ENCODE measurements at places on chromosomes 11 and 22.

- no peak for DNase-seq
Measured at GRCh38 chr11:11320825-11321224, 32.2 kb downstream of the CSNK2A3 start.

DNA sequence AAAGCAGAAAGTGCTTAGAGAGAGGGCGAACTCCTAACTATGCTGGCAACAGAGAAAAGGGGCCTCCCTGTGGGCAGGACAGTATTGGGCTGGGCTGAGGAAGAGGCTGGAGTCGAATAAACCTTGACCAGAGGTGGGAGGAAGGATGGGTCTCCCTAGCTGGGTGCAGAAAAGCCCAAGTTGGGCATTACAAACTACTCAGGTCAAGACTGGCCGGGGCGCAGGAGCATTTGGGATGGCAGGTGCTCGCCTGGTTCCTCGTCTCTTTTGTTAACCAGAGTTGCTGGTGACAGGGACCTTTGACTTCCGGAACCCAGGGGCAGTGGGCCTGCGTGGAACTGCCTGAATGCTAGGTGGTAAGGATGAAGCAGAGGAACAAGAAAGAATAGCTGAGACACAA is 80.3 kb upstream of the SHISAL1 start:
- no peak for DNase-seq

DNA sequence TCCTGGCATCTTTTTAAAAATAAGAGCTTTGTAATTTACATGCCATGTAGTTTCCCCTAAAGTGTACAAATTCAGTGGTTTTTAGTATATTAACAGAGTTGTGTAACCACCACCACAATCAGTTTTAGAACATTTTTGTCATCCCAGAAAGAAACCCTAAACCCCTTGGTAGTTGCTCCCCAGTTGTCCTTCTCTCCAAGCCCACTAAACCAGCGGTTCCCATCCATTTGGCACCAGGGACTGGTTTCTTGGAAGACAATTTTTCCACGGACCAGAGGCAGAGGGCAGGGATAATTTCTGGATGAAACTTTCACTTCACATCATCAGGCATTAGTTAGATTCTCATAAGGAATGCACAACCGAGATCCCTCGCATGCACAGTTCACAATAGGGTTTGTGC is 22.6 kb downstream of the CABIN1 start:
- DNase-seq, result no peak

DNA sequence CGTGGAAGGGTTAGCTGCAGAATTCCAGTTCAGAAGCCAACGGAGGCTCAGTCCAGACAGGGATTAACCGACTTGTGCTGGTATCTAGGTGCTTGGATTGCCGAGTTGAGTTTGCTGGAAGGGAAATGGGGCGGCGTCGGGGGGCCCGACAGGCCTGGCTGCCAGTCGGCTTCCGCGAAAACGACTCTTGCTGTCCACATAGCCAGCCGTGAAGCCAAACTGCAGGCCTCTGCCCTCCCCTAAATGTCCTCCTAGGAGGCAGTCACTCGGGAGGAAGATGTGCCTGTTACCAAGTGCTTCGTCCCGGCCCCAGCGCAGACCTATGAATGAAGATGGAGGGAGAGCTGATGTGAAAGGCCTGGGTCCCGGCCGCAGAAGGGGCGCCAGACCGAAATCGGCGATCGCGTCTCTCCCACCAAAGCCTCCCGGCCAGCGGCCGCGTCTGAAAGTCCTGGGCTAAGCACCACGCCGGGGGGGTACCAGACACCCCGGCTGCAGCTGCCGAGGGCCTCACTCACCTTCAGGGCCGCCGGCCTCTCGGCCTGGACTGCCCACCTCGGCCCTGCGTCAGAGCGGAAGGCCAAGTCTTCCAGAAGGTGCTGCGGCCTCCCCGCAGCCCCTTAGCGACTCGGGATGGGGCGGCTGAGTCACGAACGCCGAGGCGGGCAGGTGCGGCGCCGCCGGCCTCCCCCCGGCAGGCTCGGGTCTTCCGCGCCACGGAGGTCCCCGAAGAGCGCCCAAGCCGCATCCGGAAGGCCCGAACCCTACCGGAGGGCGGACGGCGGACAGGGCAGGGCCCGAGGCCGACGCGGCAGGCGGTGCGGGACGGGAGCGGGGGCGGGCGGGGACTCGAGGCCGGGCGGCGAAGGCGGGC is 7.5 kb downstream of the DPAGT1 start:
- DNase-seq, result no peak

GRCh38 chr11:80082406-80082805 is 641.6 kb upstream of the TENM4 start:
- DNase-seq, result no peak

DNA sequence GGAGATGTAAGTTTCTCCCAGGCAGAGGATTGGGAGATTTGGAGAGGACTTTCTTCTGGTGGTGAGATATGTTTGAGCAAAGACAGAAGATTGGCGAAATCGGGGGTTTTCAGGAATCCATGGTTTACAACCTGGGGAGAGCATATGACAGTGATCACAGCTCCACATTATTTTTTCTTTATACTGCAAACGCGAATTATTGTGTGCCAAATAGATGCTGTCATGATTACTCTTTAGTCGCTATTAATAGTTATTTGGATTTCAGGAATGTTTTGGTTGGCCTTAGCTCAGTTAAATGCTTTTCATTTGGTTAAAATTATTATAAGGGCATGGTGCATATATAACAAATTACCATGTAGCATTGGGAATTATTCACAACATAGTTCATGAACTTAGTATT is 15.2 kb downstream of the ATXN10 start:
- DNase-seq, result no peak

- DNase-seq, result no peak
Measured at GRCh38 chr11:45224766-45225165, 61.4 kb downstream of the SYT13 start.

Measured in naive thymus-derived CD4-positive, alpha-beta T cell (primary cell).